ENCODE measurements at places on chromosomes 12 and 14.

DNA sequence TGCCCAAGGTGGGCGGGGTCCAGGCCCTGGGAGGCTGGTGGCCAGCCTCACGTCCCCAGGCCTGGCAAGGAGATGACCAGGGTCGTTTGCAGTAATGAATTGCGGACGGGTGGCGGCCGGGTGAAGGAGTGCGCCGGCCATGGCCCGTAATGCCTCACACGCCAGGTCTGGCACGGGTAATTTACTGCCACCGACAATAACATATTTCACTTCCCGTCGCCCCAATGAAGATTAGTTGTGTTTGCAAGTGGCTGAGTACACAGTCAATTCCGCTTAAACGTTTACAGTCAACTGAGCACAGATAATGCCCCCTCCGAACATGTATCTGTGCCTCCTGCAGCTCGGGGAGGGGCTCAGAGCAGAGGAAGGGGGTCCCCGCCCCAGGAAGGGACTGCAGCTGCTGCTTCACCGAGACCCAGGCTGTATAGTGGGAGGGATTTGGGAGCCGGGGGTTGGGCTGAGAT is 48.3 kb downstream of the MVK start:
- DNase-seq: no peak

- DNase-seq: no peak
These were observed 57.6 kb downstream of the BEGAIN start for GRCh38 chr14:100529561-100530031.

GRCh38 chr12:107736914-107737313 is 24.0 kb downstream of the PRDM4 start:
- no peak for DNase-seq

- DNase-seq: no peak
These were observed 250.9 kb downstream of the C12orf75 start for GRCh38 chr12:105581420-105581819.

GRCh38 chr12:129231491-129231890 is 378.2 kb downstream of the GLT1D1 start:
- no peak for DNase-seq

DNA sequence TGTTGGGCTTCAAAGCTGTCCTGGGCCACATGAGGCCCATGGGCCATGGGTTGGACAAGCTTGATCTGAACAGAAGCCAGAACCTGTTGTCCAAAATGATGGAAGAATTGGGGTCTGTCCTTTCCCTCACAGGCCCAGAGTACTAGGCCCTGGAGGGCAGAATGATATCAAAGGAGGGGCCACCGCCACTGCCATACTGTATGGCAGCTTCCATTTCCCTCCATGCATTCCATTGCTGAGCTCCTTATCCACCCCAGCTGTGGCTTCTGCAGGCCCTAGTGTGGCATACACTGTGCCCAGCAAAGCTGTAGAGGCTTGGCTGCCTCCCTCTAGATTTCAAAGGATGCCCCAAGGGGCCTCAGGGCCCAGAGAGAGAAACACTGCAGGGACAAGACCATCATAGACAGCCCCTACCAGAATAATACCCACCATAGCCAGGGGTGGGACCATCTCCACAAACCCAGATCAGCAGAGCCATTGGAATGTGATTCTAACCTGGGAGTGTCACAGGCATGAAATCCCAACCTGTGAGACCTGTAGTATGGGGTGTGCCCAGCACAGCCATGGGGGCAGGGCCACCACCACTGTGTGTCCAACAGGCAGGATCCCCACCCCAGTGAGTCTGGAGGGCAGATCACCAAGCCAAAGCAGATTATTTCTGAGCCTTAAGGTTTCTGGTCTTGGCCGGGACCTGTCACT is 61.4 kb upstream of the BEGAIN start:
- DNase-seq: no peak

DNA sequence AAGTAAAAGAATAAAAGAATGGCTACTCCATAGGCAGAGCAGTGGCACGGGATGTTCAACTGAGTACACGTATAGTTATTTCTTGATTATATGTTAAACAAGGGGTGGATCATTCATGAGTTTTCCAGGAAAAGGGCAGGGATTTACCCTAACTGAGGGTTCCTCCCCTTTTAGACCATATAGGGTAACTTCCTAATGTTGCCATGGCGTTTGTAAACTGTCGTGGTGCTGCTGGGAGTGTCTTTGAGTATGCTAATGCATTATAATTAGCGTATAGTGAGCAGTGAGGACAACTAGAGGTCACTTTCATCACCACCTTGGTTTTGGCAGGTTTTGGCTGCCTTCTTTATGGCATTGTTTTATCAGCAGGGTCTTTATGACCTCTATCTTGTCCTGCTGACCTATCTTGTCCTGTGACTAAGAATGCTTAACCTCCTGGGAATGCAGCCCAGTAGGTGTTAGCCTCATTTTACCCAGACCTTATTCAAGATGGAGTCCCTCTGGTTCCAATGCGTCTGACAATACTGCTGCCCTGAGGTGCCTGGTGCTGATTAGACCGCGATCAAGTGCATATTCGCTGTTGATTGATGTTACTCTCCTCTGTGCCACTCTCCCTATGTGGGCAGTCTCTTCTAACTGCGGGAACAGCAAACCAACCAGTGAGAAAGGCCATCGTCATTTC is 67.6 kb upstream of the AMN1 start:
- no peak for DNase-seq

GRCh38 chr14:78666336-78667056 is 496.3 kb downstream of the NRXN3 start:
- DNase-seq: no peak
